ENCODE measurements at places on chromosomes 1 and 21.

DNA sequence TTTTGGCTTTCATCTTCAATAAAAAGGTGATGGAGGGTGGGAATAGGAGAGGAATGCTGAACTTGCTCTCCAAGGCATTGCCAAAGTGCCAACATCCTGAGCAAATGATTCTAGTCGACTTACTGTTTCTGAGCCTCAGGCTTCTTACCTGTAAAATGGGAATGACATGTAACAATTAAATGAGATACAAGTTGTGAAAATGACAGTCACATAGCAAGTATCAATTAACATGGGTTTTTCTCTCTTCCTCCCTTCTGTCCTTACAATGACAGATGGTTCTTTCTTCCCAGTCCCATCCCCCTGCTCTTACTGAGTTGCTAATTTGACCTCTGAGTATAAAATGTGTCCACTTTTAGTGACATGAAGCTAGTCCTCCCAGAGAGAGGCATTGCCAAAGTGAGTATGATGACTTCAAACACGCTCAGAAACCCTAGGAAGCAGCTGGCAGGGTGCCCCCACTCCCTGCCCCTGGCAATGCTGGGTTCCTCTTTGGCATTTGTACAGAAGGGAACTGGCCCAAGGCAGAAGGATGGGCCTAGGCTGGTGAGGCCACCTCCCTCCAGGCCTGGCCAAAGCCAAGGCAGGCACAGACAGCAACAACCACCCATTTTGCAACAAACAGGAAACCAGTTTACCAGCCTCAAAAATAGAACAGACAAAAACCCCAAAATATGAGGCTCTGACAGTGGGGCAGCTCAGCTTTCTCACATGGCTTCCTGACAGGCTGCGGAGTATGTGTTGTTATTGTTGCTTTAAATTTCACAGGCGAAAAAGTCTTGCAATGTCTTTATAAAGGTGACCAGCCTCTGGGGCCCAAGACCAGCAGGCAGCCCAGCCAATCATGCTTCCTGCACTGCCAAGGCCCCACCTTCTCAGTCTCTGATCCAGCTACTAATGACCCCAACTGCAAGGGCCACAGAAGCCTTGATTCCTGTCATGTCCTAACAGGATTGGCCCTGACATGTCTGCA is 115.9 kb downstream of the HIVEP3 start:
- peak; percentile 88 for DNase-seq

- DNase-seq: no peak
Measured at GRCh38 chr1:37288900-37289299, 185.5 kb upstream of the ZC3H12A start.

GRCh38 chr1:62904856-62905225 is 120.9 kb downstream of the ATG4C start:
- DNase-seq: no peak

DNA sequence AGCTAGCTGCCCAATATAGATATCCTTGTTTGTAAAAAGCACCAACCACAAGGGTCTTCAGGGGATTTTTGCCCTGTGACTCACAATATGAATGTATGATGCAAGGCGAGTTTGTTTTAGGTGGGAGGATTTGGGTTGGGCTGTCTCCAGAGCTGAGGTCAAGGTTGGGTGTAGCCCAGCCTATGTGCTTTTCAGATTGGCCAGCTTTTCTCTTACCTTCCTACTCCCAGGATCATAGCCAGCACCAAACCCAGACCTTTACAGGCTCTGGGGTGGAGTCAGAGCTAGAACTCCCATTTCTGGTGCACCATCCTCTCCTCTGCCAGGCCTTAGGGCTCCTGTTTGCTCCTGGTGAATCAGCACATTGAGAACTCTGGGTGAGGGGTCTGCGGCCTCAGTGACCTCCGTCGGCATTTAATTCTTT is 55.6 kb upstream of the GCLM start:
- DNase-seq: no peak

GRCh38 chr1:117795190-117795589 is 134.2 kb downstream of the GDAP2 start:
- DNase-seq: no peak

GRCh38 chr1:203572134-203572625 is 54.5 kb upstream of the ATP2B4 start:
- DNase-seq: no peak

DNA sequence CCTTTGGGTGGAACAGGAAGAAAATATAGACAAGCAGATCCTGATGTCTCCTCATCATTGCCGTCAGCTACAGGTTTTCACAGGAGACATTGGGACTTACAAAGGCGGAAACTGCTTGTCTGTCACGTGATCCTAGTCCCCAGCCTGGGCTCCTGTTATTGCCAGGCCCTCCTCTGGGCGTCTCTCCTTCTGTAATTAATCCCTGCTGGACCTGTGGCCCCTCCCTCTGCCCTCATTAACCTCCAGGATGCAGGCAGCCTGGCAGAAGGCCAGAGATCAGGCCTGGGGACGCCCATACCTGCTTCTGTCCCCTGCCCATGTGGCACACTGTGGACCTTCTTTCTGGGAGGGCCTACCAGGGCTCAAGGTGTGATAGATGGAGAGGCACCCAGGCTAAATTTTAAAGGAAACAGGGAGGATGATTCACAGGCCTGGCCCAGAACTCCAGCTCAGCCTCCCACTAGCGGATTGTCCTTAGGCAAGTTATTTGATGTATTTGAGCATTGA is 2.4 kb downstream of the S100A5 start:
- DNase-seq: no peak

DNA sequence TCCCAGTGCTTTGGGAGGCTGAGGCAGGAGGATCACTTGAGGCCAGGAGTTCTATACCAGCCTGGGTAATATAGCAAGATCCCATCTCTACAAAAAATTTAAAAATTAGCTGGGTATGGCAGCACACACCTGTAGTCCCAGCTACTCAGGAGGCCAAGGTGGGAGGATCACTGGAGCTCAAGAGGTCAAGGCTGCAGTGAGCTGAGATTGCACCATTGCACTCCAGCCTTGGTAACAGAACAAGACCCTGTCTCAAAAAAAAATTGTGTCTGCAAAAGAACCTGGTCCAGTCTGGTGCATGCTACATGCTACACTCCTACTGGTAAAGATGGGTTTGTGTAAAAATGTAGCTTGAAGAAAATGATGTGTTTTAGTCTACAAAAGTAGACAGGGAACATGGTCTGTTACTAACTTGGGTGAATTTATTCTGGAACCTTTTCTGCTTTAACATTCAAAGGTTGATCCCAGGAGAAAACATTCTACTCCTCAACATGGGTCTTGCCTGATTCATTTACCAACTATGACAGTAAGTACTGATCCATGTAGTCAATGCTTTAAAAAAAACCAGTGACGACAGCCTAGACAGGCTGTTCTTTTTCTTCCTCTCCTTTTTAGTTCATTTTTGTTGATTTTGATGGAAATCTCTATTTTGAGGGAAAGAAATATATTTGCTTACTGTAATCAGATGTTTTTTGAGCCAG is 32.7 kb upstream of the ENAH start:
- DNase-seq: no peak

DNA sequence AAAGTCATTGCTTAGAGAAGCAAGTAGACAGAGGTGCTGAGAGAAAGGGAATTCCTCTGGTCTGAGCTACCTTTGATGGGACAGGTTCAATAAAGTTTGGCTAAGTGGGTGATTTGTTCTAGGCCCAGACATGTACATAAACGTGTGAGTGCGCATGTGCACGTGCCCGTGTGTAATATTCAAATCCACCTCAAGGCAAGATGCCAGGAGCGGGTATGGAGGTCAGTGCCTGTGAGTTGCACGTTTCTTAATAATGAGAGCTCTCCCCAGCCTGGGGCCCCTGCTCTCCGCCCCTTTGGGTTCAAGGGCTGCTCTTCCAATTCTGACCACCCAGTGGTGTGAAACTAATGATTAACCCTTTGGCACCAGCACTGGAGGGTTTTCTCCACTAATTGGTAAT is 53.8 kb upstream of the LMO4 start:
- DNase-seq: no peak

- no peak for DNase-seq
Measured at GRCh38 chr1:191977874-191978506, 180.3 kb upstream of the RGS18 start.

DNA sequence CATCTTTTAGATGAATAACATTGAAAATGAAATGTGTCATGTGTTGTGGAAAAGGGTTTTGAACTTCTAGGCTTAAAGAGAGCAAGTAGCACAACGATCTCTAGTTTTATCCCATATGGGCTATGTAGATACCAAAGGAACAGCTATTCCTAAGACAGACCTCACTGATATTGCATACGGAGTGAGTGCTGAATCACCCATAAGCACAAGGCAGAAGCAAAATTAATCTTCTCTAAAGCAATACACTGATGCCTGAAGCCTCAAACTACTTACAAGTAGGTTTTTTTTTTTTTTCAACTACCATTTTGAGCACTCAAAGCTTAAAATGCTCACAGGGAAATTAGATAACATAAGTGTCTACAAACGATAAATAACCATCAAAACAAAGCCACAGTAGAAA is 5.0 kb upstream of the KMO start:
- DNase-seq: no peak

DNA sequence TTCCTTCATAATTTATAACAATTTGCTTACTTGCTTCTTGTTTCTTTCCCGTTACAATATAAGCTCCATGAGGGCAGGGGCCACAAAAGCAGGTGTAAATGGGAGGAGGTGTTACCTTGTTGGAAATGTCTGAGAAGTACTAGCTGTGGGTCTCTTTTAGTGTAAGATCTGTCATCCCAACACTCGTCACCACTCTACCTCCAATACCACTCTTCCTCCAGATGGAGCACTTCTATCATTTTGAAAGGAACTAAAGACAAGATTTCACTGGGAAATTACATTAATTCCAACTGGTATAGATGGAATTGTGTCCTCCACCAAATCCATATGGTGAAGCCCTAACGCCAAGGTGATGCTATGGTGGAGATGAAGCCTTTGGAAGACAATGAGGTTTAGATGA is 53.0 kb upstream of the CPLANE2 start:
- DNase-seq: no peak

GRCh38 chr1:224784265-224785039 is 145.0 kb upstream of the DNAH14 start:
- peak; percentile 38 for DNase-seq

- no peak for DNase-seq
Measured at GRCh38 chr1:54285815-54286345, 85.9 kb downstream of the MRPL37 start.

DNA sequence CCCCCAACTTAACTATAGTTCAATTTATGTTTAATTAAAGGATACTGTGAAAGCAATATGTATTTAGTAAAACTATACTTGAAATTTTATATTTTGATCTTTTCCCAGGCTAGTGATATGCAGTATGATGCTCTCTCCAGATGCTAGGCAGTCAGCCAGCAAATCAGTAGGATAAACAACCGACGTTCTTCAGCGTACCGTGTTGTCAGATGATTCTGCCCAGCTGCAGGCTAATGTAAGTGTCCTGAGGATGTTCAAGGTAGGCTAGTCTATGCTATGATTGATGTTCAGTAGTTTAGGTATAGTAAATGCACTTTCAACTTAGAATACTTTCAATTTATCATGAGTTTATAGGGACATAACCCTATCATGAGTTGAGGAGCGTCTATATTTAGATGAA is 762.6 kb downstream of the MRPL39 start:
- DNase-seq: no peak

- no peak for DNase-seq
Measured at GRCh38 chr1:118294875-118295642, 110.0 kb upstream of the SPAG17 start.

GRCh38 chr1:222811671-222812070 is 3.2 kb upstream of the DISP1 start:
- DNase-seq: no peak

GRCh38 chr1:224623743-224624333 is 7.7 kb downstream of the CNIH3 start:
- peak; percentile 85 for DNase-seq

DNA sequence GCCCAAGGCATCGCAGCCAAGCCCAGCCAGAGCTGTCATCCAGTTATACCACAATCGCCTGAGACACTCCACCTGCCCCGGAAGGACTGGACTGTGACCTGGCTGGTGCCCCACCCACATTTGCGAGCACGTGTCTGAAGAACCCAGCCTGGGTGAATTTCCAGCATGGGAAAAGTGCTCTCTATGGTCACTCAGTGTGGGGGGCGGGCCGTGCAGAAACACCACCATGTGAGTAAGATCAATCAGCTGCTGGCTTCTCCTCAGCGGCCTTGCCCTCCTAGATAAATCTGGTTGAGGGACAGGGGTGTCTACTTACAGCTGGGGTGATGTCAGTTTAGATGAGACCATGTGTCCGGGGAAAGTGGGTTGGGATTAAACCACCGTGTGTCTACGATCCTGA is 44.8 kb downstream of the URB1 start:
- no peak for DNase-seq

GRCh38 chr1:77857552-77857951 is 30.9 kb upstream of the NEXN start:
- DNase-seq: no peak

- no peak for DNase-seq
Measured at GRCh38 chr1:15835205-15835740, 12.2 kb upstream of the SPEN start.

- peak; percentile 72 for DNase-seq
Measured at GRCh38 chr1:200887772-200888348, 6.8 kb upstream of the INAVA start.

GRCh38 chr1:201088395-201088794 is 23.8 kb downstream of the CACNA1S start:
- DNase-seq: no peak

DNA sequence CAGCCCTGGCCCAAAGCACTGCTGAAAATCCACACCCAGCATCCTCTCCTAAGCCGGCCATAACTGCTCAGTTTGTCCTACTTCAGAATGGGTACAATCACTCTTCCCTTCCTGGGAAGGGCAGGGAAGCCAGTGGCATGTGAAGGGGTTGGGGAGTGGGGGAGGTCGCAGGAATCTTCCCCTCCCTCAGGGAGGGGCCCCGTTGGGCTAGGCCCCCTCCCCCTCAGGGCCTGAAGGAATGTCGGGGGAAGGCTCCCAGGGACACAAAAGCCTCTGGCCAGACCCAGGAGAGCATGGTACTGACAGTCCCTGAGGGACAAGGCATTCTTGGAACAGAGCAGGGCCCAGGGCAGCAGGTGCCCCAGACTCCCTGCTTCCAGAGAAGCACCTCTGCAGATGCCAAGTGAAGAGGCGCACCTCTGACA is 1.2 kb downstream of the ELOVL1 start:
- DNase-seq: no peak
